ENCODE measurements at places on chromosomes 5 and 9.

GRCh38 chr5:56278335-56278753 lies 45.2 kb upstream of the ANKRD55 start:
- no peak for DNase-seq
- no peak overlapping the region for H3K27ac ChIP-seq
- no peaks in the 10 kb centered on the region for H3K36me3 ChIP-seq
- no peaks in the 10 kb centered on the region for H3K4me1 ChIP-seq

GRCh38 chr5:126865299-126865698 lies 88.4 kb downstream of the LMNB1 start:
- H3K4me3 ChIP-seq = no peak overlapping the region
- H3K27me3 ChIP-seq = no peaks in the 10 kb centered on the region
- no peak for DNase-seq
- no peak overlapping the region for H3K27ac ChIP-seq

DNA sequence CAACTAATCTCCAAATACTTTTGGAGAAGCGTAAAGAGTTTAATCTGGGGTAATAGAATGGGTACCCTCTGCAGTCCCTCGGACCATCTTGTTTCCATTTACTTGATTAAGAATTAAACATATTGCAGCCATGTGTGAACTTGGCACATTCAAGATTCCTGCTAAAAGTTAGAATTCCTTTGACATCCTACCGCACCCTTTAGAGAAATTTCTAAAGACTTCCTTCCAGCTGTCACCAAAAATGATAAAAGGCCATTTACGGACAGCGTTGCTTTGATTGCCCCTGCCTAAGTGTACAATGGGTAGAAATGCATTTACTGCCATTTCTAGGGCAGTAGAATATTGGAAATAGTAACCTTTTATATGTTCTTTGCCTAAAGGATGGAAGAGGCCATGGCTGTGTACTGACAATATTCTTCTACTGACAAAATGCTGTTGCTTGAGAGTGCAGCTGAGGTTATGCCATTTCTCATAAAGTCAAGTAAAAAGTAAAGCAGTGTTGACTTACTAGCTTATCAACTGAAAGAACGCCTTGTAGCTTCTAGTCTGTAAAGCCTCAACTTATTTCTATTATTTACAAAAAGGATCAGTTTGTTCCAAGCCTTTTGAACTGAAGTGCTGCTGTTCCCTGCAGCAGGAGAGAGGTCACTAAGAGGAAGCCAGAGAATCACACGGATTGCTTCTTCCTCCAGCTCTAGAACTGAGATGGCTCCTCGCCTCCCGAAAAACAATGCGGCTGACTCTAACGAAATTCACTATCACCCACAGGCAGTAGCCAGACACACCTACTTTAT lies 139.8 kb upstream of the BASP1 start:
- no peak for DNase-seq
- H3K27ac ChIP-seq = no peak overlapping the region
- no peaks in the 10 kb centered on the region for H3K27me3 ChIP-seq
- no peak overlapping the region for H3K4me3 ChIP-seq
- H3K36me3 ChIP-seq = no peaks in the 10 kb centered on the region

DNA sequence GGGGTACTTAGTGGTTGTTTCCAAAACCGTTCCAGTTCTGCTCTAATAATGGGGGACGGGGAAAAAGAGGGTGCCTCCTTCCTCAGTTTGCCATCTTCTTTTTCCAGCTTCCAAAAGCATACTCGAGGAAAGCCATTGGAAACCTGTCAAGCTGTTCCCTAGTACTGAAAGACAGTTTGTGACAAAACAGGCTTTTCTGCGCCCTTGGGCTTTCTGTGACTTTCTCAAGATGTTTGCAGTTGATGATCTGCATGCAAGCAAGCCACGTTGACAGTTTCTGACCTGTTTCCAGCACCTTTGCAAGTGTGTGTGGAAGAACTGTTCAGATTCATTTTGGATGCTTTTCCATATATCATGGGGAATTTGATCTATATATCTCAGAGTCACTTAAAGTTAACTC lies 26.7 kb upstream of the PALM2AKAP2 start:
- peaks cover 19% of the 10 kb centered on the region for H3K27me3 ChIP-seq
- no peaks in the 10 kb centered on the region for H3K4me1 ChIP-seq
- no peak for DNase-seq
- no peaks in the 10 kb centered on the region for H3K36me3 ChIP-seq
- H3K4me3 ChIP-seq = no peak overlapping the region
- H3K27ac ChIP-seq = no peak overlapping the region

DNA sequence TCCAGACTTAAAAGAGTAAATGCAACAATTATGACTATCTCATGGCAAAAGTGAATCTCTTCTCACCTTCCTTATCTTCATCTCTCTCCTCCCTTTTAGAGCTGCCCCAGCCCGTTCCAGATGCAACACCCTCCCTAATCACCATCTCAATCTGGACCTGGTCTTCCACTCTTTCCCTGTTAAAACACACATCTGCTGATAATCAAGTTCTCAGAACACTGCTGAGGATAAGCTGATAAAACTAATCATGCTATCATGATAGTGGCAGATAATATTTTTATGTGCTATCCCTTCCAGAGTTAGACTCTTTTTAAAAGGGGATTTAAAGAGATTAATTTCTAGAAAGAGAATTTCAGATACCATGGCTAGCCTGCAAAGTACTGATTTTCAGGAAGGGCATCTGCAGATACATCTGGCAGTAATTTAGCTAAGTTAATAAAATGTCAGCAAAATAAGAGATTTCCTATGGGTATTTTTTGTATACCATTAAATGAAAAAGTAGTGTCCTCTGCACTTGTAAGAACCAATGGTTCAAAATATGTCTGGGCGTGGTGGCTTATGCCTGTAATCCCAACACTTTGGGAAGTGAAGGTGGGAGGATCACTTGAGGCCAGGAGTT lies 17.2 kb downstream of the SGTB start:
- H3K36me3 ChIP-seq = peaks cover 27% of the 10 kb centered on the region
- no peak for DNase-seq
- no peak overlapping the region for H3K4me3 ChIP-seq
- no peak overlapping the region for H3K27ac ChIP-seq
